ENCODE measurements at places on chromosomes 16 and 17.

DNA sequence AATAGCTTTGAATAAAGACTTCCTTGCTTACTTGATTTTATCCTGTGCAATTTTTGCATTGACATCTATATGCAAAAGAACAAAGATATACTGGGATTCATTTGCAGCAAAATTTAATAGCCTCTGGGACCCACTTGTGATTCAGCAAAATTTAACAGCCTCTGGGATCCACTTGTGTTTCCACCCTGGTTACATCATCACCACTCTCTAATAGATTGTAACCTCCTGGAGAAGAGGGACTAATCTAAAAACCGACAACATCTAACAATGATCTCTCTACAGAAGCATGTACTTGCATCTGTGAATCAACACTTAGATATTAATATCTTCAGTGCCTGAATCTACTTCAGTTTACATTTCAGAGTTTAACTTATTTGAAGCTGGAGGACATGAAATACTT lies 202.0 kb upstream of the CPHXL start:
- DNase-seq: no peak

- DNase-seq: no peak
These were observed 49.5 kb downstream of the FTO start for GRCh38 chr16:53753431-53753830.

DNA sequence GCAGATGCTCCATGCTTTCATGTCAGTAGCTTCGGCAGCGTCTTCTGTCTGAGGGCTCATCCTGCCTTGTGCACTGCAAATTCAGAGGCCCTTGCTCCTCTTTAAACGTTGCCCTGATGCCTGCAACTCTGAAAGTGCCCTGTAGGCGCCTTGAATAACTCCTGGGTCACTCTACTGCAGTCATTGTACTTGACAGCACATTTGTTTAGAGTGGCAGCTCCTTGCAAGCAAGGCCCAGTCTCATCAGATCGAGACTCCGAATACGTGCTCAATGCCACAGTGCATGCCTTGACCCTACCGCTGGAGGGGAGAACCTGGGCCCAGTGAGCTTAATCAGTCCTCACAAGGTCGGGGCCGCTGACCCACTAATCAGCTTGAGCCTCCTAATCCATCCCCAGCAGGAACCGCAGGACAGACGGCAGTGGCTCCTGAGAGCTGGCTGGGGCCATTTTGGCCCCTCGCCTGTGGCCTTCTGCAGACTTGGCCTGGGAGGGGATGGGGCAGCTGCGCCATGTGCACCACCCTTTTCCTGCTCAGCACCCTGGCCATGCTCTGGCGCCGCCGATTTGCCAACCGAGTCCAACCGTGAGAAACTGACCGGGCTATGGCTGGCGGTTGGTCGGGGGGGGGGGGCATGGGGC lies at the start of gene PRCD:
Gene PRCD (plus strand): TSS at position 414 of the 641 bp plus-strand sequence. CDS start 98 bp downstream, at position 512.
- DNase-seq: no peak

DNA sequence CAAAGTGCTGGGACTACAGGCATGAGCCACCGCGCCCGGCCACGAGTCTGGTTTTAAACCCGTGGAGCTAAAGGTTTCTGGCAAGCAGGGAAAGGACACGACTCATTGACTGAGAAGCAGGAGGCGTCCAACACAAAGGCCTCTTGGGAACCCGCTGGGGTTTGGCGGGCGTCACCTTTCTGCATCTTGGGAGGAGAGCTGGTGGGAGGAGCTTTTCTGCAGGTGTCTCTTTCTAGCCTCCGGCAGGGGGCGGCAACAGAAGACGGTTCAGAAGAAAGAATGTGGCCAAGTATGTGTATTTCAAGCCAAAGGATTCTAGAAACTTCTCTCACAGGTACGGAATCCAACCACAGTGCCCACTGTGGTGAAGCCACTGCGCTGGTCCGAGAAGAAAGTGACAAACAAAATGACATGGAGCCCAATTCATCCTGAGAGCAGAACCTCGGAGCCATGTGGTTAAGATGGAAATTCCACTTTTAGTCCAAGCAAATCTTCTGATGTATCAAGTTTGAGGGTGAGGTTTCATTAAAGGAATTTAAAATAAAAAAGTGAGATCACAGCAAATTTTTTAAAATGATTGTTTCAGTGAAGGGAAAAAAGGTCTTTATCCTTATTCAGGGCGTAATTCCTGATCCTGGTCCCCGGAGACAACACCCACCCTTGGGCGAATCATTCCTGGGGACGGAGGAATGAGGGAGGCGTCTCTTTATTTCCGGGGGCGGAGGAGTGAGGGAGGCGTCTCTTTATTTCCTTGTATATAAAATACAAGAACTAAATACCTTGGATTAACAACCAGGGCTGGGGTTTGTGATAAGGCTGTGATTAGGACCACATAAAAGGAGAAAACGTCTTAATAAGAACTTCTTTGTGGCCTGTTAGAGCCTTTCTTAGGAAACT lies 97.6 kb downstream of the MRM3 start:
- DNase-seq: peak; percentile 73

DNA sequence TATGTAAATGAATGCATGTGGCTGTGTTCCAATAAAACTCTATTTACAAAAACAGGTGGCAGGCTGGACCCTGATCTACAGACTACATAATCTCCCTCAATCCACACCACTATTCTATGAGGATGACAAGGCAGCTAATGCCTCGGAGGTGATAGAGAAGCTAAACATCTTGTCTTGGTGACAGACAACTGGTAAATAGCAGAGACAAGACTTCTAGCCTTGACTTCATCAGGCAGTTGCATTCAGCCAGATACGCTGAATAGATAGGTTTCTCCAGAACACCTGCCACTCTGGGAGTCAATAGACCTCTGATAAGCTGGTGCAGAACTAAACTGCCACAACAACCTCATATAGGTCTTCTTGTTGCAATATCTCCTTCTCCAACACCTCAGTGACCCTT lies 3.3 kb downstream of the ATPAF2 start:
- no peak for DNase-seq

GRCh38 chr17:81713556-81714411 lies 1.7 kb downstream of the SLC25A10 start:
- DNase-seq: peak; percentile 5

GRCh38 chr17:77887464-77888241 lies 70.8 kb upstream of the TNRC6C start:
- peak; percentile 82 for DNase-seq

DNA sequence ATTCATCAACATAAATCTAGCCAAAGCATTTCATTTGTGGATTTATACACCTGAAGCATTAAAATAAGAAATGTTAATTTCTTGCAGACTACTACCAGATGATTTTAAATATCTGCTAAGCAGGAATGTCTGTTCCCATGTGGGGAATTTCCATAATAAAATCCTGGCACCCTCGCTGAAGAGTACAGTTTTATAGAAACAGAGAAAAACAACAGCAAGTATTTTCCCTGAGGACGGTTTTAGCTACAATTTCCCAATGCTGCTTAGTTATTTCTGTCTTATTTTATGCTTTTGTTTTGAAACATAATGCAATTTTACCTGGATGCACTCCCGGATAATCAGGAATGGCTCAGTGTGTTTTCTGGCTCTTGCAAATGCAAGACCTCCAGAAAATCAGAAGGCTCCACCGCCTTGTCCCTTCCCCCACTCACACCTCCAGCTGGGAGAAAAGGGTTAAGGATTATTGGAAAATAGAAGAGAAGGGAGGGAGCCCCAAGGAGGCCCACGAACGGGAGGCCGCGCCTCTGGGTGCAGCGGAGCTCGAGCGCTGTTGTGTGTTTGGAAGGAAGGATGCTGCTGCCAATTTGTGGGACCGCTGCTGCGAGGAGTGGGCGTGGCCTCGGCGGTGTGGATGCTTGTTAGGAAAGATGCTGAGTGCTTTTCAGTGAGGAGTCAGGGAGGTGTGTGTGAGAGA lies at the start of gene CNTNAP4:
Gene CNTNAP4 (plus strand): TSS at position 657 of the 694 bp plus-strand sequence. CDS start 262 bp downstream, outside the sequence.
- no peak for DNase-seq
